ENCODE measurements at places on chromosomes 12 and 14.

DNA sequence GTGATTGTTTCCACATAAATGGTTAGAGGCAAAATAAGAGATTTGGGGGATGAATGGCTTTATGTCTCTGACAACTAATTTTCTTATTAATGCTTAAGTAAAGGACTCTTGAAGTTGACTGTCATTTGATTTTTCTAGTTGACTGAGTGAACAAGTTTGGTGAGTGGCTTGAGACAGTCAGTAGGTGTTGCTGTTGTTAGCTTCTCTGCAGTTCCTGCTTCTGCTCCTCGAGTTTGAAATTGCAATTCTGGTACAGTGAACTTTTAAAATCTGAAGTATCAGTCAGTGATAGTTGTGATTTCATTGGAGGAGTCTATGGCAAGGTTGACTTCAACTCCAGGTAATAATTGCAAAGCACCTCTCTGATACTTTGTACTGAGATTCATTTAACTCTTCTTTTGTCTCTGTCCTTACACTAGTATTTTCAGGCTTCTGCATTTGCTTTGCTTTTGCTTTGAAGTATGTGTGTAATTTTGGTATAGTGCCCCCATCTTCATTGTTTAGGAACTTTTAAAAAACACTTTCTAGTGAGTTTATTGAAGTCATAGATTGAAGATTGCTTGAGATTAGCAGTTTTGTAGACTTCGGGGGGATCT is 415.5 kb downstream of the PCNX1 start:
- DNase-seq, result peak; percentile 28

DNA sequence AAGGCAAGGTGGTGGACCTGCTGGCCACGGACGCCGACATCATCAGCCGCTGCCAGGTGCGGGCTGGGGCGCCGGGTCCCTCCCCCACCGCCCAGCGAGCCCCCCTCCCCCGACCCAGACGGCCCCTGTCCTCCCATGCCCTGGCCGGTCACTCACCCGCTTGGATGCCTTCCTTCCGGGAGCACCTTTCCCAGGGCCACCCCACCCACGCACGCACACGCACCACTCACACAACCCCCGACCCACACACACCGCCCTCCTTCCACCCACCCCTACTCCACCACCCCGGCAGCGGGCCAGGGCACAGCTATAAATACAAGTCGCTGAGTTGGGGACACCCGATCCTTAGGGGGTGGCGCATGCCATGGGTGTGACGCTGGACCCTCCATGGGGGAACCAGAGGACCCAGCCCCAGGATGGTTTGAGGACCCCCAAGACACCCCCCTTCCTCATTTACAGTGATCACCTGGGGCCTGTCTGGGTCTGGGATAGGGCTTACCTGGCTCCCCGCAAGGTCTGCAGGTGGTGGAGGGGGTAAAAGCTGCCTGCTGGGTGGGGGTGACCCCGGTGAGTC is 465 bp downstream of the ADSS1 start:
- DNase-seq, result no peak

DNA sequence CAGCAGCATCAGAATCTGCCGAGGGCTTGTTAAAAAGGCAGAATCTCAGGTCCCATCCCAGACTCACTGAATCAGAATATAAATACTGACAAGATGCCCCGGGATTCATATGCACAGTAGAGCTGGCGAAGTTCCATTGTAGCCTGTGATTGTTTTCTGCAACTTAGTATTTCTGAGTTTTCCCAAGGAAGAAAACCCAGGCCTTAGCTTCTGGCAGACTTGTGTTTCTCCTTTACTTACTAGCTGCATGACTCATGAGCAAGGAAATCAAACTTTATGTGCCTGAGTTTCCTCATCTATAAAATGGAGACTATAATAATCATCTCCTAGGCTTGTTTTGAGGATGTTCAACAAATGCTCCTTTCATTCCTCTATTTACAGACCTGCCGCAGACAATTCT is 278.5 kb upstream of the PLEKHG7 start:
- DNase-seq, result no peak

DNA sequence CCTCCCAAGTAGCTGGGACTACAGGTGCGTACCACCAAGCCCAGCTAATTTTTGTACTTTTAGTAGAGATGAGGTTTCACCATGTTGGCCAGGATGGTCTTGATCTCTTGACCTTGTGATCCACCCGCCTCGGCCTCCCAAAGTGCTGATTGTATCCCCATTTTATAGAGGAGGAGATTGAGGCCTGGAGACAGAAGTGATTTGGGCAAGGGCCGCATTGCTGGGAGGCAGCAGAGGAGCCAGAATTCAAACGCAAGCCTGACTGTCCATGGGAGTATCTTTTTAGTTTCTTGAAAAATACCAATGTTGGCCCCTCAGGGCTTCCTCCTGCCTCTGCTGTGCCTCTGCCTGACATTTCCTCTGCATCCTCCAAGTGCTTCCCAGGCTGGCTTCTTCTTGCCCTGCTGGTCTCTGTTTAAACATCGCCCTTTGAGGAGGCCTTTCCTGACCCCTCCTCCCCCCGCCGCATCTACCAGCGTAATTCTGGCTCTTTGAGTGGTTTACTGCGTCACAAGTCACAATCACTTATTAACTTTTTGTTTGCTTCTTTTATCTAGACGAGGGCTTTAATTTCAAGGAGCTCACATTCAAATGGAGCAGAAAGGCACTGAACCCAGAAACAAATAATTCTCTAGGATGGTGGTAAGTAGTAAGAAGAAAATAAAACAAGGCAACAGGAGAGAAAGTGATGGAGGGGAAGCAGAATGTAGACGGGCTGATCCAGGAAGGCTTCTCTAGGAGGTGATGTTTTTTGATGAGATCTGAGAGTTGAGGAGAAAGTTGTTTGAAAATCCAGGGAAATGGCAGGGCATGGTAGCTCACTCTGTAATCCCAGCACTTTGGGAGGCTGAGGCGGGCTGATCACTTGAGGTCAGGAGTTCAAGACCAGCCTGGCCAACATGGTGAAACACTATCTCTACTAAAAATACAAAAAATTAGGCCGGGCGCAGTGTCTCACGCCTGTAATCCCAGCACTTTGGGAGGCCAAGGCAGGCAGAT is 91.0 kb upstream of the MED13L start:
- no peak for DNase-seq

DNA sequence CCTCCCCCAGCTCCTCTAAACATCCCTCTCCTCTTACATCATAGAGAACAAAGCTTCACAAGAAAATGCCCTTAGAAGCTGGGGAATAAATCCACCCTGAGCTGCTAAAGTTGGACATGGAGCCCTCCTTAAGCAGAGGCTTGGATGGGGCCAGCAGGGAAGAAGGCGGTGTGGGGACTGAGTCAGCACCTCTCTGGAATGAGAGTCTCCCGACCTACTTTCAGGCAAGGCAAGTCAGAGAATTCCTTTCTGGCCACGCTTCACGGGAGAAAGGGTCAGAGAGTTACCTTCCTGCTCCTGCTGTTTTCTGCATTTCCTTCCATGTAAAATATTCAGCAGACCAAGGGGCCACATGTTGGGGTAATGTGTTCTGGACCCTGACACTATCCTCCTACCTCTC is 113.3 kb upstream of the PRB2 start:
- no peak for DNase-seq

- no peak for DNase-seq
These were observed 647.0 kb upstream of the MGAT4C start for GRCh38 chr12:86903159-86903558.

DNA sequence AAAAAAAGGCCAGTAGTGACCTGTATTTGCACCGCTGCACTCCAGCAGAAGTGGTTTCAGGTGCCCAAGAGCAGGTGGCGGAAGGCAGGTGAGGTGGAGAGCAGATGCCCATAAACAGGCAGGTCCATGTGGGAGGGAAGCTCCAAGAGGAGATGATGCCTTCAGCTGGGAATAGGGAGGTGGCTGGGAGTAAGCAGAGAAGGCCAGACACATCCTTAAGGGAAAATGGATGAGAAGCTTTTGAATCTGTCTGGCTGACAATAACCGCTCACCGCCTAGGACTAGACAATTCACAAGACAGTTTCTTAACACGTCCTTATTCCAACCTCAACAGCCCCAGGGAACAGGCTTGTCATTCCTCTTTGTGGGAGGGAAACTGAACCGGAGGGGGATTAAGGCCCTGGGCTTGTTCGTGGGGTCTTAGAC is 43.9 kb upstream of the PLEKHG6 start:
- no peak for DNase-seq

DNA sequence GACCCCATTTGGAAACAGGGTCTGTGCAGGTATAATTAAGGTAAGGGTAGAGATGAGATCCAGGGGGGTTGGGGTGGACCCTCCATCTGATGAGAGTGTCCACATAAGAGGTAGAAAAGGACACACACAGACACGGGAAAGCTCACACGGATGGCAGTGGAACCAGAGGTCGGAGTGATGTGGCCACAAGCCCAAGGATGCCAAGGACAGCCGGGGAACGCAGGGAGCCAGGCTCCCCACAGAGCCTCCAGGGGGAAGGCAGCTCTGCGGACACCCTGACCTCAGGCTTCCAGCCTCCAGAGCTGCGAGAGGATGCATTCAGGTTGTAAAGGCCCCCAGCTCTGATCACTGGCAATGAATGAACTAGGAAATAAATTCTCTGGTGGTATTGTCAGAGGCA is 33.0 kb downstream of the RIMBP2 start:
- no peak for DNase-seq

DNA sequence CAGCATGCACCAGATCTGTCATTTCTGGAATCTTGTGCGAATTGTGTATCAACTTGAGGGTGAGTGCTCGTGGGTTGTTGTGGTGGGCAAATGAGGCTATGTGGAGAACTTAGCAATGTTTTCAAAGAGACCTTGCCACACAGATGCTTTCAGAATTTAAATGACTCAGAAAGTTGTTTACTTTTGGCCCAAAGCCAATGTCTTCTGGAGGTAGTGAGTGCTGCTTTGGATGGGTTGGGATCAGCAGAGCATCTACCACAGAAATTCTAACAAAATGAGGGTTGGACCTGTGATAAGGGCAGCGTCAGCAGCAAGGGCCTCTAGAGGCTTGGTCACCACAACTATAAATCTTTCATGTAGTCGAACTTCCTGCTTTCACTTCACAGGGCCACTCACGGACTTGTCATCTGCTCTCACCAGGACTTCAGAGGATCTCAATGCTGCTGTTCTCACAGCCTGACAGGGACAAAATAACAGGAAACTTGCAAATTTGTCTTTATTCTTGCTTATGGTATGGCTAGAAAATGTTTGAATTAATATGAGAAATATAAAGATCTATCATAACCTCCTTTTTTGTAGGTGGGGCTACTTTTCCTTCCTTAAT is 111.4 kb downstream of the DACT1 start:
- DNase-seq, result no peak

DNA sequence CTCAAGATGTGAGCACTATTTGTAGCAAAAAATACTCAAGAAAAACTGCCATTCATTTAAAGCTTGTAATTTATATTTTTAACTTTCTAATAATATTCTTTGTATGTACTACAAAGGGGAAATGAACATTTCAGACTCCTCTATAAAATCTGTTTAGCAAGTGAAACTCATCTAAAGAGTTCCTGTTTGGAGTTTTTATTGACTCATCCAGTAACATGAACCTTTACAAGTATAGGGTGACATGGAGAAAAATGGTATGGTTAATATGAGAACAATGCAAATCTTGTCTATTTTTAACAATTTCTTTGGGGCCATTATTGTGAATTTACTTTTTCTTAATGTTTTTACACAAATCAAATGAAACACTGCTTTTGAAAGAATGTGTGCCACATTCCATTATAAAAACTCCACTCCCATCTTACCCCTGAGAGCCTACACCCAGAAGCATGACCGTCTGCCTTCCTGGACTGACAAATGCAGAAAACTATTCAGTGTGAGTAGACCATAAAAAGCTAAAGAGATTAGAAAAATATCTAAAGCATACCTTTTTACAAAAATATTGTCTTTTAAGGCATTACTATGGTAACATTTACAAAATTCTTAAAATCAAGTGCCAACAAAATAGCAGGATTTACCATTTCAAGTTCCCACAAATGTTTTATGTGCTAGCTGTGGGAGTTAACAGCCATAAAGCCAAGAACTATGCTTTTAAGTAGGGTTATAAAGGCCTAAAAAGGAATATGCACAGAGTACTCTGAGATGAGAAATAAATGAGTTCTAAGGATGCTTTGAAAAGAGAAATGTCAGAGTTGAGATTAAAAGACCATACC is 144.0 kb downstream of the ADAMTS20 start:
- no peak for DNase-seq

DNA sequence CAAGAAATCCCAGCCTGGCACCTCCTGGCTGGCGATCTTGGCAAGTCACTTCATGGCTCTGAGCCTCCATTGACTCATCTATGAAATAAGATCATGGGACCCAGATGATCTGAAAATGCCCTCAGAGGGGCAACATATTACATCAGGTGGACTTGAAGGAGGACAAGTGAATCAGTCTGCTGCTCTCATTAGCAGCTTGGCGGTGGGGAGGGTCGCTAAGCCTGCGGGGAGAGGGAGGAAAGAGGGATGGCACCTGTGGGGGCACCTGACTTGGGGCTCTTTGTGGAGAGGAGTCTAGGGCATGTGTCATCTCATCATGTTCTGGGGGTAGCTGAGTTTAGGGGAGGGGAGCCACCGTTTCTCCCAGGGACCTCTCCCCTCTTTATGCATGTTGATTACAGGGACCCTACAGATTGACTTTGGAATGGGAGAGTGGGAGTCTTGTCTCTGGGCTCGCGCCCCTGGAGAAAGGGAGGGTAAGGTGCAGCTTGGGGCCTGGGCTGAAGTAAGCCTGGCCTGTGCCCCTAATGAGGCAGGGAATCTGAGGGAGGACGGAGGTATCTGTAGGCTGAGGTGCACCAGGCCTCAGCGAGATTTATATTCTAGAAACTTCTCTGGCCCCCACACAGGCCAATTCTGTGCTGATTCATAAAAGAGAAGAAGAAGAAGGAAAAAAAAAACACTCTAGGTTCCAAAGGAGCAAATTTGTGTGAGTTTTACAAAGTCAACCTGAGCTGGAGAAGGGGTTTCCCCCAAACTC is 29.3 kb upstream of the BATF start:
- no peak for DNase-seq

DNA sequence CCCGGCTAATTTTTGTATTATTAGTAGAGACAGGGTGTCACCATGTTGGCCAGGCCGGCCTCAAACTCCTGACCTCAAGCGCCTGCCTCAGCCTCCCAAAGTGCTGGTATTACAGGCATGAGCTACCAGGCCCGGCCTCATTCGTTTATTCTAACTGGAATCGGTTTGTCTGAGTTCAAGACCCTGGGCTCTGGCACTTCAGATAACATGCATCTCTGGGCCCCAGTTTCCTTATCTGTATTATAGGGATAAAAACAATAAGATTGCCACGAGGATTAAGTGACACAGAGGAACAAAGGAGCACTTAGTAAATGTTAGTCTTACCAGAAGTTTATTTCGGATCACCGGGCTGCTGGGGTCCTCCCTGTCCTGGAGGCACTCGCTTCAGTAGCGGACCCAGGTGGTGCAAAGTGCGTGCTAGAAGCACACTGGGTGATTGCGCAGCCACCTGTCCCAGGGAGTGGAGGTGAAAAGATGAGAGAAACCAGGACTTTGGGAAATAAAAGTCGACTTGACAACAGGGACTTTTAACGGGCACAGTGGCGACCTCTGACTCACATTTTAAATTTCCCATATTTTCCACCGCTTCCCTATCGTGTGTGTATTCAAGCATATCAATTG is 37.5 kb downstream of the ACACB start:
- no peak for DNase-seq

DNA sequence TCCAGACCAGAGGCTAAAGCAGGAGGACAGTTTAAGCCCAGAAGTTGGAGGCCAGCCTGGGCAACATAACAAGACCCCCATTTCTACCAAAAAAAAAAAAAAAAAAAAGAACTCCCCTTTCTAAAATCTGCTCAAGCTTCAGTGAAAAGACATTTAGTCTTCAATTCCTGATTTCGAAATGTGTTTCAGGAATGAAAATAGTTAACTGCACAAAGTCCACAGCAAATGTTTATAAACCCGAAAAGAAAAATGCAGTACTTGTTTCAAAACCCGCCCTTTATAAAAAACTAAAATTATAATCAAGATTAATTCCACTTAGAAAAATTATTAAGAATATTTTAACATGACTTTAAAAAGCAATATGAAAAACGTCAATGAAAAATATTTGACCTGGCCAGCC is 12.1 kb downstream of the ATXN2 start:
- no peak for DNase-seq
